ENCODE measurements at places on chromosomes 3 and 15.

DNA sequence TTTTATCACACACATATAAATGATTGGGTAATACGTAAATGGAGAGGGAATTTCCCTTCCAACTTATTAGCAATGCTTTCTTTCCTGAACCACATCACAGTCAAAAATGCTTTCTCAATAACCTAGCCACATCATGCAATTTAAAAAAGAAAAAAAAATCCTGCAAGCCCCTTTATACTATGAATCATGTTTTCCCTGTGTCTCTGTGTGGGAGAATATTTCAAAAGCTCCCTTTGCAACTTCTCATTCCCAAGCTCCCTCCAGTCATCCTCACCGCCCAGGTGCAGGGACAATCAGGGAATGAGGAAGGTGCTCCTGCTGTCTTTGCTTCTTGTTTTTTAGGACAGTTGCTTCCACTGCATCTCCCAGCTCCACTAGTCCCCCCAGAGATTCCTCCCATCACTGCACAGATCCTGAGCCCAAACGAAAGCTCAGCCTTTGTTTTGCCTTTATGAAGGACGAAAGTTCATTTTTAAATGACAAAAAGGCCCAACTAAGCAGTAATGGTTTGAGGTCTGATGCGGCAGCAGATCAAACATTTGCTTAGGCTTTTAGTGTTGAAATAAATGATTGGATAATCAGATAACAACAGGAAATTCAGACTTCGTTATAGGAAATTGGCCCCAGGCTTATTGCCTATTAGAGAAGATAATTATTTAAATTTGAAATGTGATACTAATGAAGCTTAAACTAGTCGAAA, 47.8 kb upstream of the ADGRG7 start:
- DNase-seq, result no peak

DNA sequence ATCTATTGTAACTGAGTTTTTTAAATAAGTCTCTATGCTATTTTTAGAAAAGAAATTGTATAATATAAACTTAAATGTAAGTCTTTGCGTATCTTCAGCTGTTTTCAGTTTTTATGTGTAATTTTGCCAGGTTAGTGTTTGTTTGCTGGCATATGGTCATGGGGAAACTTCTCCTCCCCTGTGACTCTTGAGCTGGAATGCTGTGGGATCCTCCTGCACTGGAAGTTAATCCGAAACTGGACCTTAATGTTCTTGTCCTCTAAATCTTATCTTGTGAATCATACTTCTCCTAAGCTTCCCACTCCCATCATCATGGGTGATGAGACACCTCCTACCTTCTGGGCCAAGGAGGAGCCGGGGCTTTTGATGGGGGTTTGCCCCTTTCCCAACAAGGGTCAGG, 52.4 kb upstream of the CHST2 start:
- no peak for DNase-seq

DNA sequence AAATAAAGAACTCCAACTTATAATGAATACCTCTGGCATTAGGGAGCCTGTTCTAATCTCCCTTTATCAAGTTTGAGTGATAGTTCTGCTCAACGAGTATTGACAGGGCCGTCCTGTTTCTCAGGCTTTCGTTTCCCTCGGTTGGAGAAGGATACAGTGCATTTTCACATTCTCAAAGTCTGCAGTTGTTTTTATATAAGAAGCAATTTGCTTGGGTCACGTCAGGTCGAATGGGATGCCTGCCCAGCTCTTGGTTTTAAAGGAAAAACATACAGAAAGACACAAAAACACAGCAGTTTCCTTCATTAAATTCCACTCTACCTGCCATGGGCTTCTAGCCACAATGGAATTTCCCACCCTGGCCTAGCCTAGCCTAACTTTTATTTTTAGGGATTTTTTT, 366.3 kb downstream of the TIGIT start:
- no peak for DNase-seq

- DNase-seq, result peak; percentile 90
Measured at GRCh38 chr3:71421820-71422566, 161.5 kb downstream of the FOXP1 start.

DNA sequence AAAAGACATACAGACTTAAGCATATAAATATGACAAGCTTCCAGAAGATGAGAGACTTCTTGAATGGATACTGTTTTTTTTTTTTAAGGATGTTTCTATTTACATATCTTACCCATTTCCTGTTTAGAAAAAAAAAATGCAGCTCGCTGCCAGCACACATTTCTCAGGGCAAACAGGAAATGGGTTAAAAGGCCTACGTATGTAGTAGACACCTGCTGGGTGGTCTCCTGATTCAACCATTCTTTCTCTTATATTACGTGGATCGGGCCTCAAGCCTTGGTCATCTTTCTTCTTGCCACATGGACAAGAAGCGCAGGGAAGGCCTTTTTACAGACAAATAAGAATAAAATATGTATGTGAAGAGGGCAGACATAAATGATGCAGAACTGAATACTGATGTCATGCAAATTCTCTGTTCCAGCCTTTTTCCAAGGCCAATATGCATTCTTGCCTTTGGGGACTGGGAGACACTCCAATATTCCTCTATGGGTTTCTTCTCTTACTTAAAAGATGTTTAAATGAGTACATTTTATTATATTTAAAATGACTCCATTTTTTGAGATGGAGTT, 35.0 kb upstream of the TJP1 start:
- DNase-seq, result no peak

- DNase-seq, result no peak
Measured at GRCh38 chr15:78437107-78437761, 782 bp upstream of the IREB2 start.

DNA sequence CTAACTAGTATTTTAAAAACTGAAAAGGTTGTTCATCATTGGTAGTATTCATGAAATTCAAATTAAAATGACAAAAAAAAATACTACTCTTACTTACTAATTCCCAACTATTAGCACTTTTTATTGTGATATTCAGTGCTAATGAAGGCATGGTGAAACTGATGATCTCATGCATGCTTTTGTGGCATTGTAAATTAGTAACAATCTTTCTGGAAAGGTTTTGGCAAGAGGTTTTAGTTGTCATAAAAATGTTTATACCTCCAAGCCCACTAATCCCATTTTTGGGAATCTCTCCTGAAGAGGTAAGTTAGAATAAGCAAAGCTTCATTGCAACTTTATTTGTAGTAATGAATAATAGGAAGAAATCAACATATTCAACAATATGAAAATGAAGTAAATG, 53.0 kb downstream of the LYSMD4 start:
- DNase-seq, result no peak

DNA sequence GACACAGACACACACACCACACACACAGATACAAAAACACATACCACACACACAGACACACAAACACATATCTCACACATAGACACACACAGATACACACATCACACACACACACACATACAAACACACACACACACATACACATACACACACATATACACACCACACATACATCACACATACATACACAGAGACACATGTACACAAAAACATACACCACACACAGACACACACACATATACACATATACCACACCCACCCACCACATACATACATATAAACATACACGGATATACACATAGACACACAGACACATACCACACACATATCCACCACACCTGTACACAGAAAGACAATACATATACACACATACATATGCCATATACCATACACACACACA, 66.7 kb downstream of the RASGRF1 start:
- no peak for DNase-seq

- no peak for DNase-seq
Measured at GRCh38 chr3:190319660-190320059, 2.6 kb downstream of the CLDN1 start.

- DNase-seq, result peak; percentile 31
Measured at GRCh38 chr3:155853214-155854140, 750 bp downstream of the SLC33A1 start.

- DNase-seq, result no peak
Measured at GRCh38 chr3:4514321-4514720, 21.2 kb downstream of the ITPR1 start.

DNA sequence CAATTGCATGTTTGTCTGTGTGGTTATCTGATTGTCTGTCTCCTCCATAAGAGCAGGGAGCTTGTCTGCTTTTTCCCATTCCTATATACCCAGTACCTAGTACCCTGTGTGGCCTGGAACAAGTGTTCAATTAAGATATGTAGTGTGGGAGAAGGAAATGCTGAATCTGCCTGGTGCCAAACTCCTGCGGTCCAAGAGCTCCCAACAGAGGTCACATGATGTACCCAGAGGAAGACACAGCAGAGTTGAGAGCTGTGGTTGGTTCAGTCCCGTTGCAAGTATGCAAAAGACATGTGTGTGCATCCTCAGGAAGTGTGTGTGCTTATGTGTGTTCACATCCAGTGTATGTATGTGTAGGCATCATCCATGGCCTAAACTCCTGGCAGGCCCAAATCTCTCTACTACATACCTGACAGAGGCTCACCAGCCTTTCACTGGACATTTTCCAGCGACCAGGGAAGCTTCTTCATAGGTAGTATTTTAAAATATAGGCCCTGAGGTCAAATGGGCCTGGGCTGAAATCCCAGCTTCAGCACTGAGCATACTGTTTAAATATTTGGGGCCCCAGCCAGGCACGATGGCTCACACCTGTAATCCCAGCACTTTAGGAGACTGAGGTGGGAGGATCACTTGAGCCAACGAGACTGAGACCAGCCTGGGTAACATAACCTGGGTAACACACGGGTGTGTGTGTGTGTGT, 34.0 kb upstream of the ITGA11 start:
- no peak for DNase-seq

DNA sequence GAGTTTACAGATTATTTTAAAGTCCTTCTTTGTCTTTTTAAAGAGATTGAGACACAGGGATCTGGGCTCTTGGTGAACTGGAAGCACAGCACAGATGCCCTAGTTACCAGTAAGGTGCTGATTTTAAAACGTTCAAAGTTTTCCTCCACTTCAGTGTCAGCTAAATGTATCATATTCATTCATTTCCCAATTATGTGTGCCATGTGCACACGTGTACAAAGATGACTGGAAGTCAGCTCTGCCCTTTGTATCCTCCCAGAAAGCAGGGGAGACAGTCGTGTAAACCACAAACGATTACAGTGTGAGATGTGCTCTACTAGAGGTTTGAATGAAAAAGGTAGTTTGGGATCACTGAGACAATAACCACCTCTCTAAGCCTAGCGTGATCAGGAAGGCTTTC, 730 bp downstream of the ZKSCAN7 start:
- DNase-seq, result no peak

DNA sequence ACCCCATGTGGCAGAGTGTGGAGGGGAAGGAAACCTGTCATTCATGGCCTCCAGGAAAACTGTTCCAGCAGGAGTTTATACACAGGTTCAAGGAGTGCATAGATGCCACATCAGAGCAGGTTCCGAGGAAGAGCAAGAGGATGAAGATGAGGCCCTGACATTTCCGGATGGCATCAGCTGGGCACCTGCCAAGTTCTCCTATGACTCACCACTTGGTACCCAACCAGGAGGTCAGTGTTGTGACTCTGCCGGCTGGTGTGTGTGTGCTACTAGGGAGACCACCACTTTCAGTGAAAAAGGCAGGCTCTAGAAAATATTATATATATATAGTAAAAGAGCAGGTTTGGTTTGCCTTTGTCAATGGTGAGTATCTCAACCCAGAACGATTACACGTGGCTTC, 69.3 kb downstream of the NTRK3 start:
- DNase-seq, result no peak

GRCh38 chr3:37824090-37824953, 37.4 kb upstream of the CTDSPL start:
- no peak for DNase-seq

DNA sequence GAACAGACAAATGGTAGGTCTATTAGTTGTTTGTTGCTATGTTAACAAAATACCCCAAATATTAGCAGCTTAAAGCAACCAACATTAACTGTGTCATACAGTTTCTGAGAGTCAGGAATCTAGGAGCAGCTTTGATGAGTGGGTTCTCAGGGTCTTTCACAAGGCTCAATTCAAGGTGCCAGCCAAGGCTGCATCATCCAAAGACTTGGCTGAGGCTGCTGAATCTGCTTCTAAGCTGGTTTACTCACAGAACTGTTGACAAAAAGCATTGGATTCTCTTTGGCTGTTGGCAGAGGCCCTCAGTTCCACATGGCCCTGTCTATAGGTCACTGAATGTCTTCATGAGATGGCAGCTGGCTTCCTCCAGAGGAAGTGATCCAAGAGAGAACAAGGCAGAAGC, 40.3 kb upstream of the TSC22D2 start:
- DNase-seq, result no peak

DNA sequence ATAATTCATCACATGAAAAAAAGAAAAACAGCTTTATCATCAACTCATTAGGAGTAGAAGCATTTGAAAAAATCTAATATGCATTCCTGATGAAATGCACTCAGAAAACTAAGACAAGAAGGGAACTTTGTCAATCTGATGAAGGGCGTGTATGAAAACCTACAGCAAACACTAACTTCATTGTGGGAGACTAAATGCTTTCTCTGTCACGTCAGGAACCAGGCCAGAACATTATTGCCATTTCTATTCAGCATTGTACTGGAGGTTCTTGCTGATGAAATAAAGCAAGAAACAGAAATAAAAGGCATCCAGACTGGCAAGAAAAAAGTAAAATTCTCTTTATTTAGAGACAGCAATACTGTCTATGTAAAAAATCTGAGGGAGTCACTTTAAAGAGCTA, 235.2 kb downstream of the GABRB3 start:
- DNase-seq, result no peak

DNA sequence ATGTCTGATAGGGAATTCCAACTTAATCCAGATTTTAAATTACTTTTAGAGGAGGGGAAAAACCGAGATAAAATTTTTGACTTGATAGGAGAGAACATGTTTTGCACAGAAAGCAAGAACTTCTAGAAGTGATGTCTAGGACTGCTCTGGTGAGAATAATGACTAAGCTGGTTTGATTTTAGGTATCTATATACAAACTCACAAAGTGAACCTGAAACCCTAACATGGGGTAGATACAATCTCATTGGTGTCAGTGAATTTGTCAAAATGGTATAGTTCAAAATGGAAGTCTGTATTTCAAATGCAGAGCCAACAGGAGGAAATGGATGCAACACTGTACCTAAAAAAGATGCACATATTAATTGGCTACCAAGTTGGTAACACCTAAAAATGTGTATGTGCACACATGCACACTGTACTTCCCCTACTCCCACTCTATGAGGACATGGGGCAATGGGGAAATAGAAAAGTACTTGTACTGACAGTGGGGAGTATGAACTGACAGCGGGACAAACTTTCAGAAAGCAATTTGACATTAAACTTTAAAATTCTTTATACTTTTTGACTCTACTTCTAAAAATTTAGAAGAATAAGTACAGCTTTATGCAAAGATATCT, 53.0 kb downstream of the NR1I2 start:
- DNase-seq, result peak; percentile 6

DNA sequence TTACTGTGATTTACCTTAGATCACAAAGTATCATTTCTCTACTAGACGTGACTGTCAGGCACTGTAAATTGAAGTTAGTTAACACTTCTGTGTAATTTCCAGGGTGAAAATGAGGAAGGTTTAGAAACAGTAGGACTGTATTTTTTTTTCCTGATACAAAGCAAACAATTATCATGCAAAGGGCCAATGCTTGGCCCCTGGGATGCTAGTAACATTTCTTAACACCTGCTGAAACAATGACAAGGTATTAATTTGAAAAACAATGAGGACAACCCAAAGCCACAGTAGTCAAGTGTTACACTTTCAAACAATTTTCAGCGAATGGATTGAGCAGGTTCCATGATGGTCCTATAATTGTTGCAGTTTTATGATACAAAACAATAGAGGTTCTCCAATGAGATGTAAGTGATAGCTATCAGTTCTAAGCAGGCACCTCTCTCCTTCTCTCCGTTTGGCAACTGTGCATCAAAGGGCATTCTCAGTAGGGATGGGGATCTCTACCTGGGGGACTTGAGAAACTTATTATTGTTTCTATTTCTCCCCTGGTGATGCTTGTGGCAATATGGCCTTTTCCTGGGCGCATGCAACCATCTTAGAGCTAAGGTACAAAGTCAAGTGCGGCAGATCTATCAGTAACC, 65.9 kb upstream of the FEZF2 start:
- DNase-seq, result no peak

Data from activated CD4-positive, alpha-beta T cell treated with anti-CD3 and anti-CD28 coated beads, Interleukin-2, Interleukin-4, amounts not matched to agents 100 ng/mL and 50 ng/mL, durations not matched to agents 16 hours and 8 hours (primary cell).